GM23338 (cell line): ENCODE measurements at places on chromosomes 7 and 10. TPM values are rescaled to one million over a fixed set of nuclear protein-coding genes. Genes with fewer than 3 reads are reported as not detected.

Gene RHBDD2
- total RNA-seq = 24.2 and 25.7 TPM in 2 replicates

Gene CYP26C1
- 0.24 TPM in 1 of 2 replicates, not detected in the other for total RNA-seq

Gene CDH23
- 4.3 and 6.2 TPM in 2 replicates for total RNA-seq

Gene FAM180A
- total RNA-seq = not detected in 2 replicates

DNA sequence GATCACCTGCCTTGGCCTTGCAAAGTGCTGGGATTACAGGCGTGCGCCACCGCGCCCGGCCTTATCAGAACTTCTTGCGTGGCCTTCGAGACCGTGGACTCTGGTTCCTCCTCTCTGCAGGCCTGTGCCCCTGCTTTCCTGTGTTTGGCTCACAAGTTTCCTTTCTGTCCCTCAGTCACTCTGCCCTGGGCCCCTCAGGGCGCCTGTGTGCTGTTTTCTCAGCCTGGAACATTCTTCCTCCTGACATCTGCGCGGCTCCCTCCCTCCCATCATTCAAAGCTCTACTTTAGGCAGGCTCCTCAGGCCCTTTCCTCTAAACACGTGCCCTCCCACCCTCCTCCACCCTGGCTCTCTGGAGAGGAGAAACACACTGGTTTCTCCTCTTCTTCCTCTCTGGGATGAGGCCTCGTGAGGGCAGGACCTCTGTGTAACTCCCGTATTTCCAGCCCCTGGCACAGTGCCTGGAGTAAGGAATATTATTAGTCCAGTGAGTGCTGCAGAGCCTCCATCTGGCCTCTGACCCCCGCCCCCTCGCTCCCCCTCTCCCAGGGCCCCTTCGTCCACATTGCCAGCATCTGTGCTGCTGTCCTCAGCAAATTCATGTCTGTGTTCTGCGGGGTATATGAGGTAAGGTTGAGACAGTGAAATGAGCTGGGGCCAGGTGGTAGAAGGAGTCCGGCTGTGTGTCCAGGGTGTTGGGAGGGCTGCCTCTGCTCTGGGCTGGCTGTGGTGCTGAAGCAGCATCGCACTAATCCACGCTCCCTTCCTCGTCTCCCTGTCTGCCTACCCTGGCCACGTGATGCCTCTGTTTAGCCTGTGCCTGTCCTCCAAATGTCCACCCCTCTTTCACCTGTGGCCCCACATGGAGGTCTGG is 7.1 kb downstream of the CLCN1 start:
- no peaks in the 10 kb centered on the region for H3K36me3 ChIP-seq
- no peak overlapping the region for H3K4me3 ChIP-seq
- no peak overlapping the region for H3K27ac ChIP-seq
- H3K4me1 ChIP-seq = peaks cover 24% of the 10 kb centered on the region

- no peaks in the 10 kb centered on the region for H3K27me3 ChIP-seq
- DNase-seq = peak; percentile 10
- H3K27ac ChIP-seq = peak overlapping the region; percentile 34
- H3K4me3 ChIP-seq = peak overlapping the region; percentile 50; the same call in 1 of the 2 replicates
Measured at GRCh38 chr10:29141761-29142160, 147.1 kb upstream of the LYZL1 start.

DNA sequence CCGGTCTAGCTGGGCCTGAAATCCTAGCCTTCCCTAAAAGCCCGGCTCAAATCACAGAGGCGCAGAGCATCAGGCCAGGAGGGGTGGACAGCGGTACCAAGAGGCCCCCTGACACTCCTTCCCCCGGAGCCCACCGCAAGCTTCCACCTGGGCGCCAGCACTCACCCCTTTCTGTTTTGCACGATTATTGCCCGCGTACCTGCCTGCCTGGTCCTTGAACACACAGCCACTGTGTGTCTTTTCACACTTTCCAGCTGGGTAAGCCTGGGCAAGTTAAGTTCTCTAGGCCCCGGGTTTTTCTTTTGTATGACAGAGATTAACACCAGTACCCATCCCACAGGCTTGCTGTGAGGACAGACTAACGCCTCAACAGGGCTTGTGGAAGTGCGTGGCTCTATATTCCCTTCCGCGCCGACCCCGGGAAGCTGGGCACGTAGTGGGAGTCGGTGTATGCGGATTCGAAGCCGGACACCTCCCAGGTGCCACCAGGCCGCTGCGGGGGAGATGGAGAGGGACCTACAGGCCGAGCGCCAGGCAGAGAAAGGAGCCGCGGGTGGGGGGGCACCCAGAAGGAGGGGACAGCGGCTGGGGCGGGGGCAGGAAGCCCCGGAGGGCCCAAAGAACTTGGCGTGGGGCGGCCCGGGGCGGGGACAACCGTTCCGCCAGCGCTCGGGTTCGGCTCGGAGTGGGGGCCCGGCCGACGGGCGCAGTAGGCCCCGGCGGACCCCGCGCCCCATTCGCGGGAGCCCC is 792 bp downstream of the ZNF746 start:
- no peak overlapping the region for H3K27ac ChIP-seq
- peak overlapping the region; percentile 83 for H3K4me3 ChIP-seq
- peak; percentile 49 for DNase-seq
- H3K27me3 ChIP-seq = peaks cover 24% of the 10 kb centered on the region
- H3K4me1 ChIP-seq = no peaks in the 10 kb centered on the region
- H3K36me3 ChIP-seq = peaks cover 9% of the 10 kb centered on the region; the same call in 1 of the 2 replicates

- H3K27ac ChIP-seq = no peak overlapping the region
- no peaks in the 10 kb centered on the region for H3K4me1 ChIP-seq
- H3K27me3 ChIP-seq = no peaks in the 10 kb centered on the region
- H3K36me3 ChIP-seq = peaks cover 64% of the 10 kb centered on the region
- DNase-seq = peak; percentile 50
- no peak overlapping the region for H3K4me3 ChIP-seq
Measured at GRCh38 chr7:98907570-98907969, 29.2 kb downstream of the TRRAP start.

DNA sequence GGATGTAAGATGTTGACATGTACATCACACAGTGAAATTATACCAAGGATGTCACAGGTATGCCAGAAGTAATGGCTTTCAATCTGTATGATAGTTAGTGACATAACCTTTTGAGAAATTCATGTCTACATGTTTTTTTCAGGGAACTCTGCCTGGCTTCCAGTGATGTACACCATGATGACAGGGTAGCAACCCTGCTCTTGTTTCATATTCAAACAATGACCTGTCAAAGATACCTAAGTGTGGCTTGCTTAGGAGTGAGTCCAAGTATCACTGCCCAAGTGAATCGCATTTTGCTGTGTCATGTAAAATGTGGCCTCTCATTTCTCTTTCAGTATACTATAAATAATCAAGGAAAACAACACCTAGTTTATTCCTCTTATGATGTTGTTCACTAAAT is 205.8 kb upstream of the DKK1 start:
- no peak overlapping the region for H3K4me3 ChIP-seq
- no peak for DNase-seq
- peaks cover 3% of the 10 kb centered on the region; the same call in 1 of the 2 replicates for H3K4me1 ChIP-seq
- H3K27ac ChIP-seq = no peak overlapping the region

- peak within 1 kb of the TSS; percentile 83 for H3K4me3 ChIP-seq
- peak; percentile 76 for DNase-seq
- peaks cover 50% of the 10 kb centered on the region for H3K4me1 ChIP-seq
- no peak within 1 kb of the TSS for H3K27ac ChIP-seq
- H3K27me3 ChIP-seq = peaks cover 35% of the 10 kb centered on the region
Measured at GRCh38 chr10:107163881-107164861, at the start of gene SORCS1. SORCS1 (minus strand) TSS chr10:107164706.

GRCh38 chr7:78329001-78329655 is 530.6 kb downstream of the PHTF2 start:
- DNase-seq = no peak
- no peaks in the 10 kb centered on the region for H3K36me3 ChIP-seq
- H3K4me3 ChIP-seq = no peak overlapping the region
- H3K27me3 ChIP-seq = no peaks in the 10 kb centered on the region
- H3K27ac ChIP-seq = no peak overlapping the region
- no peaks in the 10 kb centered on the region for H3K4me1 ChIP-seq

DNA sequence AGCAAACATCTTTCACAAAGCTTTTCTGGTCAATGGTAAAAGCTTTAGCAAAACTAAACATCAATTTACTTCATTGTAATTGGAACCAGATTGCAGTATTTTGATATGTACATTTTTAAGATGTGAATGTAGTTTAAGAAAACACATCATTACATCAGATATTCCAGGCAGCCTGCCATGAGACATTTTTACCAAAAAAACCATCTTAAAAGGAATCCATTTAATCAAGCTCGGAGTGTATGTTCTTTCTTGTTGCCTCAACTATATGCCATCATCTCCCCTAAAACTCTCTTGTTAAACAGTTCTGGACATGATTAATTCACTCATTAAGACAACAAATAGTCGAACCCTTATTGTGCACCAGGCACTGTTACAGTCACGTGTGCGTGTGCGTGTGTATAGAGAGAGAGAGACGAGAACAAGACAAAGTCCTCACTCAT is 97.5 kb downstream of the UBE2H start:
- H3K27me3 ChIP-seq = no peaks in the 10 kb centered on the region
- H3K27ac ChIP-seq = peak overlapping the region; percentile 22; the same call in 1 of the 2 replicates
- peaks cover 42% of the 10 kb centered on the region for H3K4me1 ChIP-seq
- DNase-seq = no peak
- H3K4me3 ChIP-seq = no peak overlapping the region
- H3K36me3 ChIP-seq = no peaks in the 10 kb centered on the region

GRCh38 chr10:124063750-124064603 is 29.4 kb downstream of the CHST15 start:
- no peak for DNase-seq
- no peak overlapping the region for H3K4me3 ChIP-seq
- no peak overlapping the region for H3K27ac ChIP-seq
- H3K36me3 ChIP-seq = no peaks in the 10 kb centered on the region

DNA sequence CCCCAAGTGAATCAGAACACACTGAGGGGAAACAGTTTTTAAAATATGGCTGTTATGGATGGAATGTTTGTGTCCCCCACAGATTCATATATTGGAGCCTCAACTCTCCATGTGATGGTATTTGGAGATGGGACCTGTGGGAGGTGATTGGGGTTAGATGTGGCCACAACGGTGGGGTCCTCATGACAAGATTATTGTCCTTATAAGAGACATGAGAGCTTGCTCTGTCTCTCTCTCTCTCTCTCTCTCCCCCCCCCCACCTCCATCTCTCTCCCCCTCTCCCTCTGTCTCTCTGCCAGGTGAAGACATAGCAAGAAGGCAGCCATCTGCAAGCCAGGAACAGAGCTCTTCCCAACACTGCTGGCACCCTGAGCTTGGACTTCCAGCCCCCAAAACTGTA is 315.8 kb upstream of the MGMT start:
- H3K4me3 ChIP-seq = no peak overlapping the region
- H3K4me1 ChIP-seq = no peaks in the 10 kb centered on the region
- no peaks in the 10 kb centered on the region for H3K27me3 ChIP-seq

- no peaks in the 10 kb centered on the region for H3K36me3 ChIP-seq
- no peak overlapping the region for H3K27ac ChIP-seq
- H3K27me3 ChIP-seq = peaks cover 93% of the 10 kb centered on the region
Measured at GRCh38 chr7:6531492-6532279, 19.6 kb downstream of the GRID2IP start.

DNA sequence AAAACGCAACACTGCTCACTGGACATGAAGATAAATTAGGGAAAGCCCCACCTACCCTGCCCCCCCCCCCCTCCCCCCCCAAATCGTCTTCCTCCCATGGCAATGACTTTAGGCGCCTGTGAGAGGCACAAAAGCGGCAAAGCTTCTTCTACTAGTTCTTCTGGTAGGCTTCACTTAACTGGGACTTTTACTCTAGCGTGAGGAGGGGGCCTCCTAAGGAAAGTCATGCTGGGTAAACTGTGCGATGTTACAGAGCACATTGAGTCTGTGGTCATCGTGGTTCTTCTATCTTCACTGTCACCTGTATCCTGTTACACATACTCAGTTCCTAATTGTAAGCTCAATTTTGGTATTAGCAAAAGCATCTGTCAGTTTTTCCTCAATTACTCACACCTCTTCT is 25.1 kb downstream of the HSPB1 start:
- peaks cover 40% of the 10 kb centered on the region for H3K36me3 ChIP-seq
- no peaks in the 10 kb centered on the region; the same call in 1 of the 2 replicates for H3K4me1 ChIP-seq
- H3K27ac ChIP-seq = no peak overlapping the region
- DNase-seq = no peak
- no peaks in the 10 kb centered on the region for H3K27me3 ChIP-seq

DNA sequence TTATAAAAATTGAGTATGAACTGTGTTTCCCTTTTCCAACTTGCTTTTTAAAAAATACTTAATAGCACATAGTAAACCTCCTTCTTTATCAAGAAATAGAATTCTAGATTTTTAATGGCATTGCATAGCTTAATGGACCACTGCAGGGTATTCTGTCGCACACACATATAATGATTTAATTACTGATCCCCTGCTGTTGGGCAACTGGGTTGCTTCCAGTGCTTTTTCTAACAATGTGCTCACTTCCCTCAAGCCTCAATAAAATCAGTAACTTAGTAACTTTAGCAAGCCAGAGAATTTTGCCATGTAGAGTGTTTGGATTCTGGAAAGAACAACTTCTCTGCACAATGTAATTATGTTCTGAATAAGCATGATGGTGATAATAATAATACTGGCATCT is 49.1 kb upstream of the PDLIM1 start:
- H3K36me3 ChIP-seq = 0 out of 2 replicates have a peak, but pooled peaks cover 3% of the 10 kb centered on the region
- DNase-seq = no peak
- peaks cover 7% of the 10 kb centered on the region; the same call in 1 of the 2 replicates for H3K4me1 ChIP-seq
- H3K4me3 ChIP-seq = no peak overlapping the region

DNA sequence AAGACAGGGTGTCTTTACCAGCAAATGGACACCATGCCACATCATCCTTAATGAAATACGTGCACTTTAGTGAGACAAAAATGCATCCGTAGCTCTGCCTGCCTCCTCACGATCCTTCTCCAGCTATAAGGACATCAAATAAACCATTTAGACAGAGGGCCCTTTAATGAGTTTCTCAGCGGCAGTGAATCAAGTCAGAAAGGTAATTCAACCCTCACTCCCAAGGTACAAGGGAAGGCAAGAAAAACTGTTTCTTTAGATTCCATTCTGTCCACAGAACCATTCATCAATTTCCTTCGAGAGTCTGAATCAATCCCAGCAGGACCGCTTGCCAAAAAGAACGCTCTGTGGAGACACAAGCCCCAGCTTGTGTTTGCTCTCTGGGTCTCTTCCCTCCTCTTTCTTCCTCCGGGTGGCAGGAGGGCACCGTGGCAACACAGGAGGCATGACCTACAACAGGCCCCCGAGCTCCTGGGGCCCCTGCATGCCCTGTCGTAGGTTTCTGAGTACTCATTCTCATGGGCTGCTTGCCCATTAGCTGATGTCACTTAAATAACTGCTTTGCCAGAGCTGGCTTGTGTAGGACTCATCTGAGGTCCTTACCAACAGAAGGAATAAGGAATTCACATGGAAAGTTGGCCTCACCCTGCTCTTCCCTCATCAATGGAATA is 297.8 kb upstream of the PRKCQ start:
- DNase-seq = peak; percentile 55
- no peak overlapping the region for H3K27ac ChIP-seq
- H3K36me3 ChIP-seq = no peaks in the 10 kb centered on the region
- H3K4me1 ChIP-seq = peaks cover 16% of the 10 kb centered on the region
- H3K4me3 ChIP-seq = no peak overlapping the region
- no peaks in the 10 kb centered on the region for H3K27me3 ChIP-seq

DNA sequence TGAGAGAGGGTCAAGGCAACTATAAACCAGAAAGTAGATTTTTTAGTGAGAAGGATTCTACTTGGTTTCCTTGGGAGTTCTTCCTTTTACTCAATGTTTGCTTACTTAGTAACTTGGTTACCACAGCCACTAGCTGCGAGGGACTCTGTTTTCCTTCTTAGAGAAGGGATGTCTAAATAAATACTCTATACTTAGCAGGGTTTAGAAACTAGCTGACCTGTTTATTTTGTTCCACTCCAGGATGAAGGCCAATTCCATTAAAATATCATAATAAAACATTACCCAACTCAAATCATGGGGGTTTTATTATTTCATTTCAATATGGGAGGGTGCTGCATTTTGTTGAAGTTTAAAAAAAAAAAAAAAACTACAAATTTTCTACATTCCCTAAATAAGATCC is 87.3 kb downstream of the PPP1R3A start:
- DNase-seq = peak; percentile 29
- no peaks in the 10 kb centered on the region for H3K36me3 ChIP-seq
- H3K4me1 ChIP-seq = peaks cover 3% of the 10 kb centered on the region
